Mammary epithelial cell (primary cell): ENCODE measurements at places on chromosomes 1 and 21. TPM values are rescaled to one million over a fixed set of nuclear protein-coding genes. Genes with fewer than 3 reads are reported as not detected.

Gene CD1B
- total RNA-seq = not detected in 2 replicates

Gene KRTAP12-2
- not detected in 2 replicates for total RNA-seq

Gene B3GALT2
- 0.12 TPM in 1 of 2 replicates, not detected in the other for total RNA-seq

Gene ZNF672
- 22.5 TPM for total RNA-seq

Gene TMEM269
- 0.16 and 0.48 TPM in 2 replicates for total RNA-seq
